ENCODE measurements at places on chromosomes 13 and 19. TPM values are rescaled to one million over a fixed set of nuclear protein-coding genes. Genes with fewer than 3 reads are reported as not detected.

TBXA2R gene
- polyA plus RNA-seq = not detected

ELSPBP1 gene
- not detected for polyA plus RNA-seq

LRRC63 gene
- polyA plus RNA-seq = not detected

DNA sequence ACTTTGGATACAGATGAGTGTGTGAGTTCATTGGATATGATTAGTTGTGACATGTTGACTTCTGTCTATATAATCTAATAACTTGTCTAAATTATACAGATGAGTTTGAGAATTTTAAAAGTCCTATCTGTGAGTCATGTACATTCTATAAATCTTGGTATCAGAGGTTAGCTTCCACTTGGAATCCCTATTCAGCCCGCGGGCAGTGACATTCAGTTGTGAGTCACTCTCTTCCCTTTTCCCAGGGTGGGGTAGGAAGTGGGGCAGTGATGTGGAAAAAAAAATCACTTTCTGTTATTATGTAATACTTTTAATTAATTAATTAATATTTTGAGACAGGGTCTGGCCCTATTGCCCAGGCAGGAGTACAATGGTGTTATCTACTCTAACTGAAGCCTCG, 33.0 kb upstream of the ZNF808 start:
- H3K27ac ChIP-seq = no peak overlapping the region
- no peak overlapping the region for H3K4me3 ChIP-seq
- no peak for DNase-seq
- peaks cover 8% of the 10 kb centered on the region for H3K36me3 ChIP-seq
- H3K4me1 ChIP-seq = no peaks in the 10 kb centered on the region

- H3K4me1 ChIP-seq = no peaks in the 10 kb centered on the region
- no peaks in the 10 kb centered on the region for H3K27me3 ChIP-seq
- H3K27ac ChIP-seq = no peak overlapping the region
- no peaks in the 10 kb centered on the region for H3K36me3 ChIP-seq
Measured at GRCh38 chr13:64992314-64992713, 2237.8 kb downstream of the PCDH9 start.

GRCh38 chr13:85432881-85433280, 366.3 kb downstream of the SLITRK6 start:
- no peaks in the 10 kb centered on the region for H3K27me3 ChIP-seq
- no peak overlapping the region for H3K27ac ChIP-seq
- H3K4me1 ChIP-seq = no peaks in the 10 kb centered on the region
- DNase-seq = no peak

DNA sequence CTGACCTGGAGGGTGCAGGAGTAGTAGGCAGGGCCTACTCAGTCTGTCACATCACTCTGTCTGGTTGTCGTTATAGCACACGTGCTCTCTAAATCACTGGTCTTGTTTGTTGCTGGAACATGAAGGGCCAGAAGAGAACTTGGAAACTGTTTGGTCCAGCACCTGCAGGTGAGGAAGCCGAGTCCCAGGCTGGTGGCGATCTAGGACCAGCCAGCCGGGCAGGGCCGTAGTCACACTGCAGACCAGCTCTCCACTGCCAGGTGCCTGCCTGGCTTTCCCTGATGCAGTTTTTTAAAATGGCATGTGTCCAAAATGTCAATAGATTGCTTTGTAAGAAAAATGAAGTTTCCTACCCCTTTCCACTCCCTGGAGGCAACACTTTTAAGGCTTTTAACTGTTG, 53.7 kb downstream of the GGACT start:
- no peaks in the 10 kb centered on the region for H3K4me1 ChIP-seq
- H3K27ac ChIP-seq = no peak overlapping the region
- DNase-seq = no peak
- no peaks in the 10 kb centered on the region for H3K27me3 ChIP-seq
- no peak overlapping the region for H3K4me3 ChIP-seq
- H3K36me3 ChIP-seq = no peaks in the 10 kb centered on the region

GRCh38 chr13:25887962-25888655, 163.7 kb downstream of the SHISA2 start:
- peaks cover 13% of the 10 kb centered on the region for H3K4me1 ChIP-seq
- H3K4me3 ChIP-seq = no peak overlapping the region
- DNase-seq = no peak
- no peaks in the 10 kb centered on the region for H3K36me3 ChIP-seq
- no peaks in the 10 kb centered on the region for H3K27me3 ChIP-seq

- DNase-seq = peak; percentile 68
- peaks cover 41% of the 10 kb centered on the region for H3K36me3 ChIP-seq
- no peak overlapping the region for H3K4me3 ChIP-seq
- H3K4me1 ChIP-seq = peaks cover 38% of the 10 kb centered on the region
- peak overlapping the region; percentile 98 for H3K27ac ChIP-seq
Measured at GRCh38 chr19:45778010-45778661, 4.2 kb downstream of the DMPK start.

DNA sequence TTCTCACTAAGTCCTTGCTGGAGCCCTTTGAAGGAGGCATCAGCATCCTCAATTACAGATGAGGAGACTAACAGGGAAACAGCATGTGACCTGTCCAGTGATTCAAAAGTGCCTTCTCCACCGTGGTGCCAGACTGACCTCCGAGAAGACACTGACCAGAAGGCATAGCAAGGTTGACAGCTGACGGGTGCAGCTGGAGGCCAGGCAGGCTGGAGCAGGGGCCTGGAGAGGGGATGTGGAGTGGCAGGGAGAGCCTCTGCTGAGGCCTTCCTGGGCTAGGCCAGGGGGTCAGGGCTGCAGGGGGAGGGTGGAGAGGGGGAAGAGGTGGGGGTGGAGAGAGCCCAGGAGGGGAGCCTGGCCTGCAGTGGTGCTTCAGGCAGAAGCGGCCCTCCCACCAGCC, 66.3 kb downstream of the KCTD15 start:
- no peak overlapping the region for H3K27ac ChIP-seq
- no peaks in the 10 kb centered on the region for H3K27me3 ChIP-seq
- H3K4me1 ChIP-seq = peaks cover 6% of the 10 kb centered on the region
- H3K4me3 ChIP-seq = no peak overlapping the region
- H3K36me3 ChIP-seq = no peaks in the 10 kb centered on the region

GRCh38 chr13:30978981-30979956, 46.8 kb downstream of the TEX26 start:
- no peak overlapping the region for H3K27ac ChIP-seq
- no peaks in the 10 kb centered on the region for H3K36me3 ChIP-seq
- H3K4me1 ChIP-seq = peaks cover 4% of the 10 kb centered on the region
- H3K4me3 ChIP-seq = no peak overlapping the region
- DNase-seq = no peak

- H3K4me1 ChIP-seq = peaks cover 16% of the 10 kb centered on the region
- DNase-seq = no peak
- no peaks in the 10 kb centered on the region for H3K27me3 ChIP-seq
- no peaks in the 10 kb centered on the region for H3K36me3 ChIP-seq
Measured at GRCh38 chr13:21175656-21176214, 617 bp downstream of the SKA3 start.

DNA sequence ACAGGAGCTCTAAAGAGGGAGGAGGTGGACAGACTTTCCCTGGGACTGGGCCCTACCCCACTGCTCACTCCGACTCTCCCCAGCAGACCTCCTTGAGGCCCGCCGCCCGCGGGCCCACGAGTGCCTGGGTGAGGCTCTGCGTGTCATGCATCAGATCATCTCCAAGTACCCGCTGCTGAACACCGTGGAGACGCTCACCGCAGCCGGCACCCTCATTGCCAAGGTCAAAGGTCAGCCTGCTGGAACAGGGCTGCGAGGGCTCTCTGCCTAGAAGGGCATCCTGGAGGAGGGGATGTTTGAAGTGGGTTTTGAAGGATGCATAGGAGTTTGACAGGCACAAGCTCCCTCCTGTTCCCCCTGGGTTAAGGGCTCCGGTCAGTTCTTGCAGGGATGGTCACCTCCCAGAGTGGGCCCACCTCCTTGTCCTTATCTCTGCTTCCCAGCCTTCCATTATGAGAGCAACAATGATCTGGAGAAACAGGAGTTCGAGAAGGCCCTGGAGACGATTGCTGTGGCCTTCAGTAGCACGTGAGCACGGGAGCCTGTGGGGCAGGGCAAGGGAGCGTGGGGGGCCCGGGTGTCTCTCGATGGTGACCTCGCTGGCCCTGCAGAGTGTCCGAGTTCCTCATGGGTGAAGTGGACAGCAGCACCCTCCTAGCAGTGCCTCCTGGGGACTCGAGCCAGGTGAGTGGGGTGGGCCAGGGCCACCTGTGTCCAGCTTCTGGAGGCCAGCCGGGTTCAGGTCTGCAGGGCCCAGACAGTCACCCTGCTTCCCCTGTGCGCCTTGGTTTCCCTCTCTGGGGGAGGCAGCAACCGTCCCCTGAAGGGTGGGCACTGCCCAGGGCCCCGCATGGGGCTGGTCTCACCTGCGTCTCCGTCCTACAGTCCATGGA, 6.3 kb downstream of the ARHGAP45 start:
- H3K36me3 ChIP-seq = no peaks in the 10 kb centered on the region
- H3K4me3 ChIP-seq = no peak overlapping the region
- no peak for DNase-seq
- peaks cover 7% of the 10 kb centered on the region for H3K4me1 ChIP-seq

GRCh38 chr13:109836629-109837607, 50.5 kb upstream of the IRS2 start:
- DNase-seq = no peak
- no peaks in the 10 kb centered on the region for H3K27me3 ChIP-seq
- H3K27ac ChIP-seq = no peak overlapping the region
- H3K36me3 ChIP-seq = no peaks in the 10 kb centered on the region
- H3K4me1 ChIP-seq = no peaks in the 10 kb centered on the region

DNA sequence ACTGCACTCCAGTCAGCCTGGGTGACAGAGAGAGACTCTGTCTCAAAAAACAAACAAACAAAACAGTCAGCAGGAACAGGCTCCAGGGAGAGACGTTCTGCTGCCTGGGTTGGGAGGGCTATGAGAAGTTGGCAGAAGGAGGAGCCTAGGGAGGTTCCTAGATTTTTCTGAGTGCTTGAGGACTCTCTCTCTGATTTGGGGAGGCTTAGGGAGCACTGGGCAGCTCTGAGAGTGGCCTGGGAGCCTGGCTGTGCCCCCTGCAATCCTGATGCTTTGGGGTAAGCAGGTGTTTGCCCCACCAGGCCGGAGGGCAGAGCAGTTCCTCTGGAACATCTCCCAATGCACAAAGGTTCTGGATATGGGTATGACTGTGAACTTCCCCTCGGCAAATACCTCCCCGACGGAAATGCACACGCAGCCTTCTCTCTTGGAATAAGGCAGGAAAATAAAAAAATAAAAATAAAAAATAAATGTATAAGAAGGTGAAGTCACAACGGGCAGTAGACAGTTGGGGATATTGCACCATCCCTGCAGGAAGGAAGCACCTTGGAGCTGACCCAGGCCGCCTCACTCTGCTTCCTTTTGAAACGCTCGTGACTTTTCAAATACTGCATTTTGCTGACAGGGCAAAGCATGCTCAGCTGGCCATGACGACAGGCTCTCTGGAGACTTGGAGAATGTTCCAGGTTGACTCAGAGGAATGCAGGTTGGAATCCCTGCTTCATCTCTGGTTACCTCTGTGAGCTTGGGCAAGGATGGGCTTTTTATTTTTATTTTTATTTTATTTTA, 26.5 kb upstream of the HOMER3 start:
- H3K36me3 ChIP-seq = no peaks in the 10 kb centered on the region
- no peaks in the 10 kb centered on the region for H3K4me1 ChIP-seq
- peak; percentile 86 for DNase-seq
- peaks cover 4% of the 10 kb centered on the region for H3K27me3 ChIP-seq
- H3K4me3 ChIP-seq = no peak overlapping the region

- no peak overlapping the region for H3K4me3 ChIP-seq
- peak overlapping the region; percentile 80 for H3K27ac ChIP-seq
- H3K27me3 ChIP-seq = no peaks in the 10 kb centered on the region
- H3K4me1 ChIP-seq = peaks cover 36% of the 10 kb centered on the region
- H3K36me3 ChIP-seq = peaks cover 84% of the 10 kb centered on the region
Measured at GRCh38 chr19:50003810-50004419, 21.3 kb downstream of the VRK3 start.

All from sigmoid colon (tissue), 7 donors.